AML-193 (cell line): ENCODE measurements at places on chromosomes 16 and 17.
A peak's percentile ranks its signal among the peaks of the same experiment; 100 is the strongest.

DNA sequence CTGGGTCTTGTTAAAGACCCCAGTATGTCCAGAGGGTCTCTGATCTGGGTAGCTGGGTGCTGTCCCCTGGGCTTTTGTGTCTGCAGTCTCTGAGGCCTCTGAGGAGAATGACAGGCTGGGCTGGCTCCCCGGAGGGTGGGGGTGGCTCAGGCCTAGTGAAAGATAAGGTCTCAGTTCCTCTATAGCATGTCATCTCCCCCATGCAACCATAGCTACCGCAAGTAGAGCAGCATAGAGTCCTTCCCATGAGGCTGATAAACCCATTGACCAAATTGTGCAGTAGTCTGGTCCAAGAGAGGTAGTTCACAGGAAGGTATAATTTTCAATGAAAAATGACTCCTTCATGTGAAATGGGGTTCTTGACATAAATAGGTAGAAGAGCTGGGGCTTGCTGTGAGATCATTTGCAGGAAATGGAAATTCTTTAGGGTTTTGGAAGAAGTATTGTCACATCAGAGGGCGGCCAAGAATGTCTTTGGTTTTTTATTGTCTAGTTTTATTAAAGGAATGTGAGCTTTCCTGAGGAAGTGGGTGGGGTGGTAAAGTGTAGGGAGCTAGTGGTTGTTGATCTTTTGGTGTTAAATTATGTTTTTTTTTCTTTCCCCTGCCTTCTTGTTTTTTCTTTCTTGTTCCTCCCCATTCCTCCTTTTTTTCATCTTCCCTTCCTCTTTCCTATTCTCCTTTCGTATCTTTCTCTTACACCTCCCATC is 21.0 kb downstream of the SLC7A6OS start:
- no peak for DNase-seq

DNA sequence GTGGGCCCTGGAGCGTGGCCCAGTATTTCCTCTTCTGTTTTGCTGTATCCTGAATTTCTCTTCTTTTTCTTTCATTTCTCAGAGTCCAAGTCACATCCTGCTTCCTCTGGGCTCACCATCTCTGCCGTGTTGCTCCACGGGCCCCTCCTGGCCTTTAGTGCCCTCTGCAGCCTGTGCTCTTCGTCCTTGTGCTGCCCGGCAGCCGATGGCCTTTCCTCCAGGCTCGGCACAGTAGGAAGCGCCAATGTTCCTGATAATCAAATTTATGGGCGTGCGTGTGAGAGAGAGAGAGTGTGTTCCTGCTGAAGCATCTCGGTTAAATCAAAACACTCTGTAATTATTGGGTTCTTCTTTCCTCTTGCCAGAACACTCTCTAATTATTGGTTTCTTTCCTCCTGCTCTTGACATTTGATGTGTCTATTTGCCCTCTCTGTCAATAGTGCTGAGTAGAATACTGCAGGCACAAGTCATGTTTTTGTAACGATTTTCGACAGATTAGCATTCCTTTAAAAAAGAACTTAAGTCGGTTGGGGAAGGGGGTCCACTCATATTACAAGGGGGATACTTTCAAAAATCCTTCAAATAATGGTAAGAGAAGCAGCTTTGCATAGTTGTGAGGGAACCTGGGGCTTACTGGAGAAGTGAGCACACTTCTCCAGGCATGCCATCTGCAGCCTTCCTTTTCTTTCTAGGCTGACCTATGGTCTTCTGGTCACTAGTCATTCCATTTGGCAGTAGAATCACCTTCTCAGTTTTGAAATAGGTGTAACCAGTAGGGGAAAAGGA is 126.6 kb downstream of the RPTOR start:
- no peak for DNase-seq

- no peak for DNase-seq
These were observed 14.5 kb downstream of the SERPINF1 start for GRCh38 chr17:1776328-1776727.

DNA sequence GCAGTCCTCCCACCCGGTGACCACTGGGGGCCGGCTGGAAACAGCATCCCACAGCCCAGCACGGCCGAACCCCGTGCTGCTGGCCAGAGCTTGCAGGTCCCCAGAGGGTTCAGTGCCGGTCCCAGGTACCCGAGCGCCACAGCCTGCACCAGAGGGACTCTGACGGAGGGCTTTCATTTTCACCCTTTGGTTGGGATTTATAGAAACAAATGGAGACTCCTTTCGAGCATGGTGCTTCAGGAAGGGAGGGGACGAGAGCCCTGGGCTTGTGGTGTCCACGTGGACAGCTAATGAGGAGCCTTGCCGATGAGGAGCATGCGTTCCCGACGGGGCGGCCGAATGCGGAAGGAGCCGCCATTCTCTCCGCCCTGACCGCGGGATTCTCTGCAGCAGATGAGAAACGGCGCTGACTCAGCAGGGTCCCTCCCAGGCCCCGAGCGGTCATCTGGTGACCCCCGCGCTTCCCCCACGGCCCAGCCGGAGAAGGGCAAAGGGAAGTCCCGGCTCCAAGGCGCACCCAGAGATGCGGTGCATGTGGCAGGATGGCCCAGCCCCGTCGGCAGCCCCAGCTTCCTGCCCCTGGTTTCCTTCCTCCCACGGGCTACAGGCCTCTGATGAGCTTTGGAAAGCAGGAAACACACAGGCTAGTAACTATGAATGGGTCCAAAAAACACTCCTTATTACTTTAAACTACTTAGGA is 9.8 kb downstream of the SLC38A10 start:
- peak; percentile 90 for DNase-seq

DNA sequence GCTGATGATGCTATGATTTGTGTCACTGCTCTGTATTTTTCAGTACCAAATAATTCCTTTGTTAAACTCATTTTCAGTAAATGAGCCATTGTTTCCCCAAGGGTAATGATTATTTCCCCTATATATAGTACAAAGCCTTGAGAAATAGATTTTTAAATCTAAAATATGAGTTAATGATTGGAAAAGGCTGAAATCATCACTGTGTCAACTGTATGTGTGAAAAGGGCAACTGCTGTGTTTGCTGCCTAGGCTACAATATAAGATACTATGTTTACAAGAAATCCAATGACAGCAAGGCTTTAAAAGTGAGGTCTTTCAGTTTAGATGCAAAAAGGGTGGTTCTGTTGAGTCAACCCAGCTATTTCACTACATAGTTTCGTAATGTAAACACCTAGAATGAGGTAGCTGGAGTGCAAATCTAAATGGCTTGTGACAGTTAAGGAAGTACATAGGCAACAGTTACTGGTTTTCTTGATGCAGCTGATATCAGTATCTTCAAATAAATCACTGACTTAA is 15.3 kb downstream of the NLK start:
- peak; percentile 60 for DNase-seq
